ENCODE measurements at places on chromosomes 16 and 17.

DNA sequence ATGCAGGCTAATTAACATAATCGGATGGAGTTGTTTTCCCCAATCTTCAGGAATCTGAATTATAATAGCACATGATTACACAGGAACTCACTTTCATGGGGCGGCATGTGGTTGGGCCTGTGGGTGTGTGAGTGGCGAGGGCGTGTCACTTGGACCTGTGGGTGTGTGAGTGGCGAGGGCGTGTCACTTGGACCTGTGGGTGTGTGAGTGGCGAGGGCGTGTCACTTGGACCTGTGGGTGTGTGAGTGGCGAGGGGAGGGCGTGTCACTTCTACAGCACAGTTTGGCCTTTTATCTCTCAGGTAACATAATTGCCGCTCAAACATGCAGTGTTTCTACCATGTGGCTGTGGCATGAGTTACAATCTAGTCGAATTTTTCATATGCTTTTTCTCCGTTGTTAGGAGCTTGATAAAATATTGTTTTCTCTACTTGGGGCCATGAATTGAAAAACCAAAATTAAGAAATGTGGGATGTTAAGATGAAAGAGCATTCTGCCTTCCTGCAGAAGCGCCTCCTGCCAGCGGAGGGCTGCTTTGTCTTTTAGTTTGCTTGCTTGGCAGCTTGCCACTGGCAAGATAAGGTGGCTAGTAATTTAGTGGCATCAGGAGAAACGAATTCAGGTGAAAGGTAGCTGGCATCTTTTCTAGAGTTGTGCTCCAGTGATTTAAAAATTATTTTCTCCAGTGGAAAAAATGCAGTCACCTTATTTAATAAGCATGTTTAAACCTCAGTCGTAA is 36.2 kb downstream of the USP10 start:
- no peak for DNase-seq

GRCh38 chr16:1863681-1864460 is 8.1 kb downstream of the MEIOB start:
- no peak for DNase-seq

DNA sequence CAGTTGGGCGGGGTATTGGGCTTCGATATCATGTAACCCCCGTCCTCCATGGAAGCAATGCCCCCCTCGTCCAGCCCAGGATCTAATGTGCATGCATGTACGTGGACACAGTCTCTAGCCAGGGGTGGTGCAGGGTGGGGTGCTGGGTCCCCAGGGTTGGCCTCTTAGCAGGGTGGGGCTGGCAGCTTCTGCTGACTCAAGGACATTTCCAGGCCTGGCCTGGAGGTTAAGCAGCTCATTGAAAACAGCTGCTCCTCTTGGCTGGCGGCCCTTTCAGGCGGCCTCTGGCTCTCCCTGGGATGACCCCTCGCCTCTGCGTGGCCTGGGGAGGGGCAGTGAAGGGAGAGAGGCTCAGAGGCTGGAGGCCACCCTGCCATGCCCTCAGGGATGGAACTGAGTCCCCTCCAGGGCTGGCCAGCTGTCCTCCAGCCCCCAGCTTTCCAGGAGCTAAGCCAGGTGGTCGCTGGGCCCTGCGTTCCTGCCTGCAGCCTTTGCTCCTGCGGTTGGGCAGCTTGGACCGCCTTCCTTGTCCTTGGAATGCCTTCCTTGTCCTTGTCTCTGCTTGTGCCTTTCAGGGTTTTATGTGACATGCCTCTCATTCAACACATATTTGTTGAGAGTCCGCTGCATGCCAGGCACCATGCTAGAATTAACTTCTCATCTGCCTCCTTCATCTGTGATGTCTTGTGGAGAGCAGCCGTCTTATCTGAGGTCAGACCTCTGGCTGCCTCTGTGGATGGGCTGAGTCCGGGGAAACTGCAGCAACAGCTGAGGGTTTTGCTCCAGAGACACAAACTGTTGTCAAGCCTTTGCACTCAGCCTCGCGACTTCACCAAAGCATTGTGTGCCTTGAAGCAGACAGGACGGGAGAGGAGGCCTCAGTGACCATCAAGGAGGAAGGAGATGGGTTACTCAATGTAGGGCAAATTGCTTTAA is 26.6 kb downstream of the MRC2 start:
- DNase-seq: no peak

DNA sequence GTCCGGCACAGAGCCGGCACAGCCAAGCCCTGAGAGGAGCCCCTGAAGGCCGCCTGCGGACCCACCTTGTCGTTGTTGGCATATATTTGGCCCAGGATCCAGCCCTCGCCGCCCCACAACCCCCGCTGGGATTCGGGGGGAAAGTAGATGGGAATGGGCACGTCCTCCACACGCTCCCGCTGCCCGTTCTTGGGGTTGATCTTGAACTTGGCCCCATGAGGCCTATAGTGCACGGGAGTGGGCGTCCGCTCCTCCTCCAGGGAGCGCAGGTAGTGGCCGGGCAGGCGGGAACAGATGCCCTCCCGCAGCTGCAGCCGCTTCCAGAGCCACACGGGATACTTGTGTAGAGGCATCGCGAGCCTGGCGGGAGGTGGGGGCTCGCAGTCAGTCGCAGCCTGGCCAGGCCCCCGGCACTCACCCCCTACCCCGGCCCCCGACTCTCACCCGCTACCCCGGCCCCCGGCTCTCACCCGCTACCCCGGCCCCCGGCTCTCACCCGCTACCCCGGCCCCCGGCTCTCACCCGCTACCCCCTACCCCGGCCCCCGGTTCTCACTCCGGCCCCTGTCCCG is 387 bp downstream of the MRPL28 start:
- DNase-seq: no peak

DNA sequence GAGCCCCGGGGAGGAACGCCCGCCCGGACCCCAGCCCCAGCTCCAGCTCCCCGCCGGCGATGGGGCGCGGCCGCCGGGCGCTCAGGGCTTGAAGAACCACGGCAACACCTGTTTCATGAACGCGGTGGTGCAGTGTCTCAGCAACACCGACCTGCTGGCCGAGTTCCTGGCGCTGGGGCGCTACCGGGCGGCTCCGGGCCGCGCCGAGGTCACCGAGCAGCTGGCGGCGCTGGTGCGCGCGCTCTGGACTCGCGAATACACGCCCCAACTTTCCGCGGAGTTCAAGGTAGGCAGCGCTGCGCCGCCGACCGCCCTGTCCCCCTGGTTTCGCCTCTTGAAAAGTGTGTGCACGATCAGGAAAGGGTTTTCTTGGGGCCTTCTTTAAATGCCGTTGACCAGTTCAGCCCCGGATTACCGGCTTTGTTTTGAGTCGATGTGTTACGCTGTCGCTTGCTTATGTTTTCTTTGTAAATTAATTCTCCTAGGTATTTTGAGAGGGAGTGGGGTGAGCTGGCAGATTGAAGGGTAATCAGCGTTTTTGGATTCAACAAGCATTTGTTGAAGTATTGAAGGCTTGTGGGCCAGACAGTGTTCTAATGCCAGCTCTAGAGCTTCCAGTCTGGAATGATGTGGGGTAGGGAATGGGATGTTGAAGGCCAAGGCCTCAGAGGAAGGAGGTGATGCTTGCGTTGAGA is 681 bp downstream of the USP43 start:
- no peak for DNase-seq

DNA sequence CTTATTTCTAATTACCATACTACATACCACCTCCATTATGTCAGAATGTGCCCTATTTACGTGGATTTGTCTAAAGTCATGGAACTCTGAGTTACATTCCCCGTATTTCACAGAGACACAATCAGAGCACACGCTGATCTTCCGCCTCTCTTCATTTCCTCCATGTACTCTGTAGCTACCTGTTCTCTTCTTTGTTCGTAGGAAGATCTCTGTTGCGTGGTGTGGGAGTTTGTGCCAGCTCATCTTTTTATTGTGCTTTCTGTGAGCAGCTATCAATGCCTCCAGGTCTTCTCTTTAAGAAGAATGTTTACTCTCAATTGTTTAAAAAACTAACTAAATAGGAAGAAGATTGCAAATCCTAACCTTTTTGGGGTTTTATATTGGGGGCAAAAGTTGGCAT is 26.9 kb downstream of the NLRC5 start:
- DNase-seq: no peak

DNA sequence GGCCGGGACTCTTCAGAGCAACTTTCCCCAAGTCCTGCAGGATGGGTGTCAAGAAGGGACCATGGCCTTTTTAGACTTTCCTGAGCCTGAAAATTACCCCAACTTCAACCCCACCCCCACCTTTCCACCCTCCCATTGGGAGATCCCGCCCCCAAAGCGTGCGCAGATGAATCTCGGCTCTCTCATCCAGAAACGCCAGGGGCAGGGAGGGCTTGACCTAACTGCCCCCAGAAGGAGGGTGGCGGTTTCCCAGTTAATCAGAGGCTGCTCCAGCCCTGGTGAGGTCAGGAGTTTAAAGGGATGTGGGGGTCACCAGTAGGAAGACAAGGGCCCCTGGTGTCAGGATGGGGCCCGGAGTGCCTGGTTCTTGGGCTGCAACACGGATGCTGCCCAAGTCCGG is 480 bp downstream of the KIF19 start:
- no peak for DNase-seq

GRCh38 chr16:81537721-81538561 is 93.3 kb downstream of the CMIP start:
- DNase-seq: no peak

- no peak for DNase-seq
These were observed 147.0 kb downstream of the SHISA6 start for GRCh38 chr17:11388054-11388453.

GRCh38 chr16:1688807-1689560 is 10.9 kb downstream of the JPT2 start:
- peak; percentile 78 for DNase-seq

DNA sequence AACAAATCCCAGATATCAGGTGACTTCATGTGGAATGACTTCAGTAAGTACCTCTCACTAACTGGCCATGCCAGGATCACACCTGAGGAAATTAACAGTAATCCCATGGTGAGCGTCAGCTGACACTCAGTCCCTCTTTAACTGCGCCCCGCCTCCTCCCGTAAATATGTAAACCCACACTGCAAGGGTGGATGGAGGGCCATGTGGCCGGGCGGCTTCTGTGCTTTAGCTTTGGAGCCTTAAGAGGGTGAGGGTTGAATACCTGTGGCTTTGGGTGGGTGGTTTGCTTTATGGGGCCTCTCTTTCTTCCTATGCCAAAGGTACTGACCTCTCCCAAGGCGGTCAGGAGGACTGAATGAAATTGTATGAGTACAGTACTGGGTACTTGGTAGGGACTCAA is 141.7 kb downstream of the MRM1 start:
- DNase-seq: no peak

- DNase-seq: no peak
These were observed 1.8 kb upstream of the PLSCR3 start for GRCh38 chr17:7396147-7396546.

DNA sequence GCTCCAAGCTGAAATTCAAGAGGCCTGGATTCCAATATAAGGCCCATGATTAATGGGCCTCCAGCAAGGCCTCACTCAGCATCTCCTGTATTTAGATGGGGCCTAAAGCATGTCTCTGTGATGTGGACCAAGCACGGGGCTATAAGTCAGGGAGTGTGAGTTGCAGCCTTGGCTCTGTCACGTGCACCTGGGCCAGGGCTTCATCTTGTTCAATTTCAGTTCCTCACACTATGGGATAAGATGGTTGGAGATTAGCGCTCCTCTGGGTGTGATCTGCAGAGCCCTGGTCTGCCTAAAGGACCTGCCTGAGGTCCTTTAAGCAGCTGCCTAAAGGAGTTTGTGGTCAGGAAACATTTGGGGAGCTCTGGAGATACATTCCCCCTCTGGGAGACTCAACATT is 25.2 kb downstream of the KLHL36 start:
- no peak for DNase-seq

DNA sequence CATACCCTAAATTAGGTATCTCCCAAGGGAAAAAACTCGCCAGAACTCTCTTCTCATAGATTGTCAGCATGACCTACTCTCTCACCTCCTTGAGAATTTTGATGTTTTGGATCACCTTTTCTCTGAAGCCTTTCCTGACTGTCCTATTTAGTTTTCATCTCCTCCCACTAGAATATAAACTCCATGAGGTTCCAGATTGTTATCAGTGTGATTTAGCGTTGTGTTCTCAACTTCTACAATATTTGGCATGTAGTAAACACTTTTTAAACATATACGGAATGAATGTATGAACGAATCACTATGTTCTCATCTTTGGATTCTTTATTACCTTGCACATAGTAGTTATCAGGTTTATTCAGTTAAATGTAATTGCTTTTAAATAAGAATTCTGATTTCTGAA is 88.7 kb downstream of the VMP1 start:
- DNase-seq: no peak

Data from non-pigmented ciliary epithelial cell (primary cell).